ENCODE measurements at places on chromosomes 6 and 20.

- DNase-seq = no peak
Observed at GRCh38 chr6:33905071-33905609, 101.3 kb upstream of the MLN start.

- no peak for DNase-seq
Observed at GRCh38 chr6:32623693-32624092, 13.5 kb upstream of the HLA-DQA1 start.

- DNase-seq = no peak
Observed at GRCh38 chr6:170144571-170145271, 146.2 kb downstream of the DLL1 start.

DNA sequence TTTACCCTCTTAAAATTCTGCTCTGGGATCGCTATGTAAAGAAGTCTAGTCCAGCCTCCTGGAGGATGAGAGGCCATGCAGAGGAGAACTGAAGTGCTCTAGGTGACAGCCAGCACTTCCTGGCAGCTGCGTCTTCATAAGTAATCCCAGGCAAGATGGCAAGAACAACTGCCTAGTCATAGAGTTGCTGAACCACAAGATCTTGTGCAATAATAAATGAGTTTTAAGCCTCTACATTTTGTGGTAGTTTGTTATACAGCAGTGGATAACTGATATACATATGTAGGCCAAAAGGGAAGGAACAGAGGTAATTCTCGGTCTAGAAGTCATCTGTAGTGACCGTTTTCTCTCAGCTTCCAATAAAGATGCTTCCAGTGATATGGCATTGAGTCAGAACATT, 103.8 kb upstream of the FLRT3 start:
- no peak for DNase-seq

GRCh38 chr6:137699031-137699683, 167.9 kb upstream of the TNFAIP3 start:
- DNase-seq = no peak

- no peak for DNase-seq
Observed at GRCh38 chr6:107585815-107586435, 96.0 kb downstream of the SOBP start.

GRCh38 chr6:149362289-149362688, 37.8 kb upstream of the SUMO4 start:
- no peak for DNase-seq

DNA sequence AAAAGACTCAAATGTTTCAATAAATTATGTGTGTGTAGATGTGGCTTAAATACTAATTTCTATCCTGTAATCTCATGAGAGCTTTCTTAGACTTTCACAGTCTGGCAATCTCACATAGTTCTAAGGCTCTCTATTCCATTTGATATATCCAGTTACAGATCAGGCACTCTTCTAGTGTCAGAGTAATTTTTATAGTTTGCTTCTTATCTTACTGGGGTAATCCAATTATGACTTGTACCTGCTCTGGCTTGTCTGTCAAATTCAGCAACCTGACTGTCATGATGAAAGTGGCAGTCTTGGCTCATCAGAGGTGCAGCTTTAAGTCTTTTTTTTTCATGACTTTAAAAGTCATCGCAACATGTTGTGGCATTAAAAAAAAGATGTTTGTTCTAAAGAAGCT, 513.2 kb upstream of the MAN1A1 start:
- DNase-seq = no peak

GRCh38 chr20:38057351-38057972, 23.9 kb downstream of the RPRD1B start:
- DNase-seq = peak; percentile 81

- DNase-seq = no peak
Observed at GRCh38 chr20:63782051-63782471, 42.5 kb downstream of the SLC2A4RG start.

DNA sequence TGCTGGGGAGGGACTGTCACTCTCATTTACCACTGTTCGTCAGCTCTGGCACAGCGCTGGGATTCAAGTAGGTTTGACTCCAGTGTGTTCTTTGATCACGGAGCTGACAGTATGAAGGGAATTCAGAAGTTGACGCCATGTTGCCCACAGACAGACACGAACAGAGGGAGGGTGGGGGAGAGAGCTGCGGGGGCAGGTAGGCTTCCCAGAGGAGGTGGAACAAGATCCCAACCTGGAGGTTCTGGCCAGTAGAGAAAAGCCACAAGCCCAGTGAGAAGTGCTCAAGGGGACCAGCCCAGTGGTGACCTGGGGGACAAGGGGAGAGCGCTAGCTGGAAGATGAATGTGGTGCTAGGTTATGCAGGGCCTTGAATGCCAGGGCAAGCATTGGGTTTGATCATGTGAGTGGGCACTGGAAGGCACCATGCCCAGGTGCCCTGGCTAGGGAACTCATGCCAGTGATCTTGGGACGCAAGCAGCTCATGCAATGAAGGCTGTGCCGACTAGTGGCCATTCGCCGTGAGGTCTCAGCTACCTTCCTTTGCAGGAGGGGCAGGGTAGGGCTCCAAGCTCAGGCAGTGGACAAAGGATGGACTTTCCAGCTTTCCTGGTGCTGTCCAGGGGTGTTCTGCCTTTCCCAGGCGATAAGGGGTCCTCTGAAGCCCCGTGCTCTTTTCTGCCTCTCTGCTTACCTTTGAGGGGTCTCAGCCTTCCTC, 50.4 kb upstream of the APCDD1L start:
- DNase-seq = no peak

DNA sequence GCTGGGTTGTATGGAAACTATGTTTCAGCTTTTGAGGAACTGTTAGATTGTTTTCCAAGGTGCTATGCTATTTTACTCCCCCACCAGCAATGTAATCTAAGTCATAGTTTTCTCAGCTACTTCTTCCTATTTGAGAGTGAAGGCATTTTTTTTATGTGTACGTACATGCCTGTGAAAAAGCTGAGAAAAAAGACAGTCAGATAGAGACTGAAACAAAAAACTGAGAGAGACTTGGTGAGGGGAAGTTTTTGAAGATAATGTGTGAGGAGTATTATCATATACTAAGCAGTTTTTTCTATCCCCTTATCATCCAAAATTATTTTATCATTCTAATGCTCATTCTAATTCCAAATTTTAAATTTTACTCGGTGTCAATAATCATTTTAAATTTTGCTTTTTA, 780.0 kb downstream of the BCKDHB start:
- no peak for DNase-seq

GRCh38 chr20:52275181-52275691, 83.7 kb upstream of the ZFP64 start:
- no peak for DNase-seq

- no peak for DNase-seq
Observed at GRCh38 chr20:61290721-61291120, 38.7 kb downstream of the CDH4 start.

DNA sequence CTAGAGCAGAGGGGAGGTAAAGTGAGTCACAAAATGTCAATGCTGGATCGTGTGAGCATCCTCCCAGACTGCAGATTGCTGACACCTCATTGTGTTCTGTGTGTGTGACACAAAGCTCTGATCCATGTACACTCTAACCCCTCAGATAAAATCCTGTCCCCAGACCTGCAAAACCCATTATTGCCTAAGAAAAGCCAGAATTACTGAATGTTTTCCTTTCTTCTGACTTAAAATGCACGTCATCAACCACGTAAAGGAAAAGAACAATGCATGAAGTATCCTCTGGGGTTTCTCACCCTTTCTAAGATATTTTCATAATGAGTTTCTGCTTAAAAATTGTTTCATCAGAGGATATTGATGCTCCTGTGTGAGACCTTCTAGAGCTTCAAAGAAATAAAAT, 218.0 kb upstream of the PREP start:
- DNase-seq = no peak

- no peak for DNase-seq
Observed at GRCh38 chr6:31898383-31899011, 999 bp upstream of the EHMT2 start.

DNA sequence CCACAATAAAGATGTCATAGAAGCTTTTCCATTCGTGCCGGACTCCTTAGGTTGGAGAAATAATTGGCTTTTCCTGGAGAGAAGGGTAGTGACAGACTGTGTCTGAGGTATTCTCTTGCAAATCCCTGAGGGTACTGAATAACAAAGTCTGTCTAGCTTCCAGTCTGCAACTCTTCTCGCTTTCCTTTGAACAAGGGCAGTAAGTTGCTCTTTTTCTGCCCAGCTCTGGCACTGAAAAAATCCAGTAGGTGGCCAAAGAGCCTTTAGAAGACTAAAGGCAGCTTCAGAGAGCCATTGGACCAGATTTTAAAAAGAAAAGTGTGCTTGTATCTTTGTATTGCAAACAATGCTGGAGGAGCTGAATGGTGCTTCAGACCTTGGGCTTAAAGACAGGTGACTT, 20.7 kb upstream of the RREB1 start:
- DNase-seq = no peak

DNA sequence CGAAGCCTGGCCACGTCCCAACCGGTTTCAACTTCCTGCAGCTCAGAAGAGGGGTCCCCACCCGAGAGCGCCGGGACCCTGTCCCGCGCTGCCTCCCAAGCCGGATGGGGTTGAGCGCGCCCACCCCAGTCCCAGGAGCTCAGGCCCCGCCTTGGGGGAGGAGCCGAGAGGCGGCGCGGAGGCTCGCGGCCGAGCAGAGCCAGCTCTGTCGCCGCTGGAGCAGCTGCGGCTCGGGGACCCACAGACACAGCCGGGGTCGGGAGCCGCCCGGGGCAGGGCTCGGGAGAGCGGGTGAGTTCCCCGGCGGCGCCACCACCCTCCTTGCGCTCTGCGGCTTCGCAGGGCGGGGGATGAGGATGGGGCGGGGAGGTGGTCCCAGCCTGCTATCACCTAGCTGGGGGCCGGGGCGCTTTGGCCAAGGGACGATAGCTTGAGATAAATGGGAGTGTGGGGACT, at the start of gene PPP1R16B:
PPP1R16B (plus strand) TSS at position 196 of the 456 bp plus-strand sequence. CDS start 30,229 bp downstream, outside the sequence.
- peak; percentile 81 for DNase-seq

GRCh38 chr20:23362392-23363256, 642 bp downstream of the GZF1 start:
- peak; percentile 83 for DNase-seq

DNA sequence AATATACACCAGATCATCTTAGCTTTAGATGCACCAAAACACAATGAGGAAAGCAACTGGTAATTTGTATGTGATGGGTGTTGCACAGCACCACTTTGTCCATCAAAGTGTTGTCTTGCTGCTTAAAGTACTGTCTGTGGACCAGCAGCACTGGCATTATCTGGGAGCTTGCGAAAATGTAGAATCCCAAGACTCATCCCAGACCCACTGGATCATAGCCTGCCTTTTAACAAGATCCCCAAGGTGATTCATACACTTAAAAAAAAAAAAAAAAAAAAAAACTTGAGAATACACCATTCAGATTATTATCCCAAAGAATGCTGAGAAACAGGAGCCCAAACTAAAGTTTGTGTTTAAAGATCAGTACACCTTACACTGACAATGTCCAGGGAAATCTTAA, 123.4 kb downstream of the TASP1 start:
- DNase-seq = no peak

GRCh38 chr6:74826263-74826662, 379.6 kb downstream of the COL12A1 start:
- no peak for DNase-seq

GRCh38 chr6:25316626-25317025, 37.5 kb downstream of the CARMIL1 start:
- no peak for DNase-seq

- DNase-seq = no peak
Observed at GRCh38 chr20:21707999-21708737, 2.7 kb downstream of the PAX1 start.

- DNase-seq = no peak
Observed at GRCh38 chr20:3473944-3474343, 3.1 kb downstream of the ATRN start.

- no peak for DNase-seq
Observed at GRCh38 chr6:158249340-158249836, 62.9 kb upstream of the TULP4 start.
